ENCODE measurements at places on chromosomes 3 and 15.

GRCh38 chr3:64395490-64395889 lies 170.2 kb upstream of the PRICKLE2 start:
- DNase-seq = no peak

- no peak for DNase-seq
These were observed 36.3 kb upstream of the FBXL22 start for GRCh38 chr15:63560741-63561448.

- DNase-seq = peak; percentile 62
These were observed 106.3 kb upstream of the SAMMSON start for GRCh38 chr3:69893274-69893673.

DNA sequence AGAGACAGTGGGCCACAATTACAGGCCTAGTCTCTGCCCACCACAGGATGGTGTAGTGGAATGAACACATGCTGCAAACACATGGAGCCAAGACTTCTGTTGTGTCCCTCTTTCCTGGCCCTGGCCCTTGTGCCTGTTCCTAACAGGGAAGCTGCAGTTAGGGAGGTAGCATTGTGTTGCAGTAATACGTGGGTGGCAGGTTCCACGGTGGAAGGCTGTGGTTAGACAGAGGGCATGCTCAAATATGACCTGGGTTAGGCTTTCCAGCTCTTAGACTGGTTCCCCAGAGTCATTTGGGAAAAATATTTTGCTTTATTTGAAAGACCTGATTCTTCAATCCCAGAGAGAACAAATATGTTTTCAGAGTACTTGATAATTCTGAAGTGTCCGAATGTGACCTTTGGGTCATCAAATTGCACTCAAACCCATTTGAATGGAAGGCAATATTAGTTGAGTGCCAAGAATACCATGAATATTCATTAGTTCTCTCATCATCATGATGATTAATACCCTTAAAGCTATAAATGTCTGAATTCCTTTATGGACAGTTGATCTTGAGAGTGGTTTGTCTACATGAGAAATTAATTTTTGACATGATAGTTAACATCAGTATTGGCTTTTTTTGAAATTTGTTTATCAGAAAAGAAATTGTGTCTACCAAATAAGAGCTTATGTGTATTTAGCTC lies 28.5 kb downstream of the PLAAT1 start:
- no peak for DNase-seq

DNA sequence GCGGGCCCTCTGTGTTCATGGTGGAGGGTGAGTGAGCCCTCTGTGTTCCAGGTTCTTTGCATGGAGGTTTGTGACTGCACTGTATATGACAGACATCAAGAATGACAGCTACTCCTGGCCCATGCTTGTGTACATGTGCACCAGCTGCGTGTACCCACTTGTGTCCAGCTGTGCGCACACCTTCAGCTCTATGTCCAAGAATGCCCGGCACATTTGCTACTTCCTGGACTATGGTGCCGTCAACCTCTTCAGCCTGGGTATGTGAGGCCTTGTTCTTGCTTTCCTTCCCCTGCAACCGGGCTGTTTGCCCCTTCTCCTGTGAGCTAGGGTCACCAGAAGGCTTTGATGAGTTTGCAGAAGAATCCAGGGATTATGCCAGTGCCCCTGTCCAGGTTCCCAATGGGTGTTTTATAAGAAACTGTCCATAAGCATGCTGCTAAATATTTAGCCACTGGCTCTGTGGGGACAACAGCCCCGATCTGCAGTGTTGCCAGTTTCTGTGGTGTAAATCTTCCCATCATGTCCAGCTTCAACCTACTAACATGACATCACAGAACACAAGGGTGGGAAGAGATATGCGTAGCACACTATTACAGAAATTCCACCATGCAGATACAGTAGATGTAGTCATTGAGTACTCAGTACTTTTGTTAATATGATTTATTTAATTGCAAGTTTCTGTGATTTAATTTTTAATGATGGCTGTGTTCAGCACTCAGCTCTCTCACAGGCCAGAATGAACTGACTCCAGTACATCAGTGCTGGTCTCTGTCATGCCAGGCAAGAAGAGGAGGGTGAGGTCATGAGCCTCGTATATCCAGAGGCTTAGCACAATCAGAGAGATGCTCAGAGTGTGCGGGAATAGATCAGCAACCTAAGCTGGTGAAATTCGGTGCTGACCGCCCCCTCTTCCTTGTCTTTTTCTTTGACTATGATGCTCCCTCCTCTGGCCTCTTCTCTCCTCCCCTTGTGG lies 29.2 kb upstream of the KIF23 start:
- DNase-seq = no peak

GRCh38 chr3:39505866-39506742 lies 38.6 kb downstream of the MOBP start:
- no peak for DNase-seq

DNA sequence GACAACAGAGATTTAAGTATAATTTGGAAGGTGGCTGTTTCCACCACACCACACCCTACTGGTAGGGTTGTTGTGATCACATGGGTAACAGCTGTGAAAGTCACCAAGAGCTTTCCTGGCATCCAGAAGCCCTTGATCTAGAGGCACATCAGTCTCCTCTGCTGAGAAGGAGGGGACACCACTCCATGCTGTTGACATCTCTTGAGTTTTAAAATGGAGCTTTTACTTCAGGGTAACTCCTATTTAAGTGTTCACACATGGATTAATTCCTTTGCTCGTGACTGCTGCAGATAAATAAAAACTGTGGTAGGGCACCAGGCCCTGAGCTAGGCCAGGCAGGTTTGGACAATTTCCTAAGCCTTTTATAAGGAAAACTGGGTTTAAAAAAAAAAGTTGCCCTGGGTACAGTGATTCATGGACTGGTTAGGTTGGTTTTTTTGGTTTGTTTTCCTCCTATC lies 7.5 kb downstream of the EXOSC7 start:
- no peak for DNase-seq

- no peak for DNase-seq
These were observed 3.3 kb upstream of the ITPKA start for GRCh38 chr15:41490355-41490754.

- no peak for DNase-seq
These were observed 386.3 kb upstream of the NR2F2 start for GRCh38 chr15:95944193-95944592.

GRCh38 chr15:88623061-88623460 lies 1.9 kb downstream of the AEN start:
- no peak for DNase-seq

GRCh38 chr15:80173022-80173759 lies 20.4 kb downstream of the FAH start:
- peak; percentile 77 for DNase-seq

GRCh38 chr3:45748068-45748467 lies 48.3 kb downstream of the SLC6A20 start:
- DNase-seq = no peak

- peak; percentile 64 for DNase-seq
These were observed 801 bp downstream of the ARHGAP31 start for GRCh38 chr3:119294696-119295671.
